GM12878 (cell line): ENCODE measurements at places on chromosomes 5 and 9.

GRCh38 chr5:34970552-34970951, 41.2 kb downstream of the DNAJC21 start:
- no peak for DNase-seq

- no peak for DNase-seq
Measured at GRCh38 chr5:162573758-162574157, 506.2 kb downstream of the GABRG2 start.

DNA sequence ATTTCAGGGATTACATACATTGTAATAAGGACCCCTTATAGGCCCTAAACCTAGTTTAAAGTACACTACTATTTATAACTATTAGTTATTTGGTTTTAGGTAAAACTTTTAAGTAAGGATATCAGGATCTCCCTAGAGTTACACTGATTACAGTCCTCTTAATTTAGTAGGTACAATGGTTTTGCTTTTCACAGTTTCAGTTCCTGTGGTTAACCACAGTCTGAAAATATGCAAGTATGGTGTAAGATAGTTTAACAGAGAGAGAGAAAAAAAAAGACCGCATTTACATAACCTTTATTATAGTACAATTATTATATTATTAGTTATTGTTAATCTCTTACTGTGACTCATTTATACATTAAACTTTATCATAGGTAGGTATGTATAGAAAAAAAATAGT, 725.3 kb upstream of the PTPRD start:
- no peak for DNase-seq

DNA sequence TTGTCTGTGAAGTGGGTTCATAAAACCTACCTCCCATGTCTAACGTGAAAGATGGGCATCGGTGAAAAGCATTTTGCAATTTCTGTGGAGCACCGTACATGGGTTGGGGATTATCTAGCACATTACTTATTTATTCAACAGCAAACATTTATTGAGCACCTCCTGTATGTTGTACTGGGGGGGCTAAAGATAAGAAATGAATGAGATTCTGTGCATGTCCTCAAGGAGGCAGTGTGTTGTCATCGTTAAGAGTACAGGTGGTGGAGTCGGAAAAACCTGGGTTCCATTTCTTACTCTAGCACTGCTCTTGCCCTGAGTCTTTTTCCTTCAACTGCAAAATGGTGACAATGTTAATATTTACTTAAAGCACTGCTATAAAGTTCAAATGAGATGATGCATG, 30.4 kb upstream of the DENND1A start:
- DNase-seq = peak; percentile 21

DNA sequence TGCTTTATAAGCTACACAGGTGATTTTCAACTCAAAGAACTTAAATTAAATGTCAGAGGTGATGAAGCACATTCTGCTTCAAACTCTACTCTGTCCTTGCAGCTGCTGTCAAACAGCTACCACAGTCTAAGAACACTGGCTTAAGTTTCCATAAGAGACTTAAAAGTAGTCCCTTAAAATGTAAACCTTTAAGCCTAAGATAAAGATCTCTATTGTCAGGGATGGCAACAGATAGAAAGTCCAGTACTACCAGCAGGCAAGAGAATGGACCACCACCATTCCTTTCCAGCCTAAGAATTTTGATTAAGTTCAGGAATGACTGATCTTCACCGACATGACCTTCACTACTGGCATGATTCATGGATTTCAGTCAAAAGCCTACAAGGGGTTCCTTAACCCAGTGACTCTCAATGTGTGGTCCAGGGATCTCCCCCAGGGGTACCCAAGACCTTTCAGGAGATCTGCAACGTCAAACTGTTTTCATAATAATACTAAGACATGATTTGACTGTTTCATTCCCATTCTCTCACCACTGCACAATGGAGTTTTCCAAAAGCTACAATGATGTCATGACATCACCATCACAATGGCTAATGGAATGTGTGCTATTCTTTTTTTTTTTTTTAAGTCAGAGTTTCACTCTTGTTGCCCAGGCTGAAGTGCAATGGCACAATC, 41.1 kb upstream of the PLPP6 start:
- no peak for DNase-seq

DNA sequence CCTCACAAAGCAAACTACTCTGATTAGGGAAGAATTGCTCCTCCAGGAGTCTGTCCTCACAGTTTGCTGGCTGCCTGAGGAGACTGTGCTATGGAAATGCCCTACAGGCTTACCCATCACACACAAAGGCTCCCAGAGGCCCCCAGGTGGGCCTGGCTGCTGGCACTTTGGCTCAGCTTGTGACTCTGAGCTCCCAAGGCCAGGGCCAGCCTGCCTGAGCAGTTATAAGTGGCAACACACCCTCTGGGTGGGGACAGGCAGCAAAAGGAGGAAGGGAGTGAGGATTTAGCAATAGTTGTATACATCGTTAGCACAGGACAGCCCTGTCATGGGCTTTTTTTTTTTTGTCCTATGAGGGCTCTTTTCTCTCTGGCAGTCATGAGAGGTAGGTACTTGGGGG, 103.5 kb downstream of the DAPK1 start:
- no peak for DNase-seq

- no peak for DNase-seq
Measured at GRCh38 chr9:95770653-95771131, 104.8 kb upstream of the ERCC6L2 start.

DNA sequence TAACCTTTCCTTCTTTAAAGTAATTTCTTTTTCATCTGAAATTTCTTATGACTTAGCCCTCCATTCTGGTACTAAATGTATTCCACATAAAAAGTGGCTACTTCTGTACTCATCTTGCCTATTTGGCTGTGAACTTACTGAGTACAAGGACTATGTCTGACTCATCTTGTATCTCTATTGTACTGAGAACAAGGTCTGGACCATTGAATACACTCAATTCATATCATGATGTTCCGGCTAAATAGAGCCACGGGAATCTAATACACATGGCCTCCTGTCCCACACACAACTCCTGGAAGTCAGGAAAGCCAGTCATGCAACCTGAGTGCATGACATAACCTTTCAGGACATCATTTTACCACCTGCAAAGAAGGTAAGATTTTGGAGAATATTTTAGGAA, 203.9 kb downstream of the PLK2 start:
- no peak for DNase-seq

DNA sequence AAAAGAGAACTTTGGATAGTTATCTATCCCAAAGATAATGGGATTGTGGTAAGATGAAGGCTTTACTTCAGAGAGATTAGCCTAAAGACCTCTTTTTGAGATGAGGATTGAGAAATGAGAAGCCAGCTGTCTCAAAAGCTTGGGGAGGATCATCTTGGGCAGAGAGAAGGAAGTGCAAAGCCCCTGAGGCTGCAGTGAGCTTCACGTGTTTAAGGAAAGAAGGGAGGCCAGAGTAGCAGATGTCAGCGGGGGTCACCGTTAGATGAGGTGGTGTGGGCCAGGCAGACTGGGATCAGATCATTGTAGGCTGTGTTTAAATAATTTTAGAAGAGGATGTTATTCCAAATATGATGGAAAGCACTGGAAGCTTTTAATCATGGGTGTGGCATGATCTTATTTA, 270.1 kb downstream of the ARHGEF28 start:
- no peak for DNase-seq

- DNase-seq = no peak
Measured at GRCh38 chr5:147467973-147468508, 41.8 kb downstream of the DPYSL3 start.

GRCh38 chr5:135890296-135890695, 5.3 kb downstream of the IL9 start:
- DNase-seq = no peak

DNA sequence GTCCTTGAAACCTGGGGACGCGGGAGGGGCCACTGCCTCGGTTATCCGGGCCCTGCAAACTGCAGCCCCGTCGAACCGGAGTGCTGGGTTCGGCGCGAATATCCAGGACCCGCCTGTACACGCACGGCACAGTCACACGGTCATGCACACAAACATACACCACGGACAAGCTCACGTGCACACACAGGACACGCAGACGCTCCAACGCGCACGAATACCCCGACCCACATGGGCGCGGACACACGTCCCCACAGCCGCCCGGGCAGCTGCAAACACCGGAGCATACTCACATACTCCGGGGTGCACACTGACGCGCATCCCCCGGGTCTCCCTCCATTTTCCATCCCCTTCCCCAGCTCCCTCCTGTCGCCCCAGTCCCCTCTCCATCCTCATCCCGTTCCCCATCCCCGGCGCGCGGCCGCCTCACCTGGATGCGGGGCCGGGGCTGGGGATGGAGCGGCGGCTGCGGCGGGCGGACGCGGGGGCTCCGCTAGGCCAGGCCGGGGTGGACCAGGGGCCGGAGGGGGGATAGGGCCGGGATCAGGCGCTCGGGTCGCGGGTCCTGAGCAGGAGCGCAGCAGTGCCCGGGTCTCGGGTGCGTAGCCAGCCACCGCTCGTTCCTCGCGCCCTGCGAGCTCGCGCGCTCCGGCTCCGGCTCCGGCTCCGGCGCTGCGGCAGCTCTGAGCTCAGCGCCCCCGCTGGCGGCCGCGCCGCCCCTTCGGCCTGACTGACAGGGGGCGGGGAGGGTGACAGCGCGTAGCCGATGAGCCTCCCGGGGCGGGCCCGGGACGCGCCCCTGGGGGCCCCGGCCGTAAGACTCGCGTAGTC, at the start of the genes EIF4E1B and SNCB:
Gene EIF4E1B, plus strand, starts transcription at position 823 of the 828 bp plus-strand sequence. CDS start 12,113 bp downstream, outside the sequence.
Gene SNCB, minus strand, starts transcription at position 682 of the 828 bp plus-strand sequence. CDS start 880 bp downstream, outside the sequence.
- DNase-seq = no peak

GRCh38 chr9:104091708-104092107, 2.4 kb upstream of the SMC2 start:
- no peak for DNase-seq

DNA sequence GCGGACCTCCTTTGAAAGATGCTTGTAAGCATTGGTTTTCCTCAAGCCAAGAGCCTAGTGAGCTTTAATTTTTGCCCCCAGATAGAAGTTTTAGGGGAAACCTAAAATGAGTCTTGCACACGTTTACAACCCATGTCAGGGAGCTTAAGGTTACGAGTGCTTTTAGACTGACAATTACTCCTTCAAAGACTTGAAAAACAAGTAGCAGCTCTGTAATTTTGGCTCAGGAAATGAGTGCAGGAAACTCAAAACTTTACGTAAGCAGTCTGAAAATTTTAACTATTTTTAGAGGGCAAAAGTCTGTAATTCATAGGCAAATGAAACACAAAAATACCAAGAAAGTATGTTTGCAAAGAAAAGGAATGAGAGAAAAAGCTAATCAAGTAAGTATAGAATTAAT, 36.8 kb downstream of the UBE2QL1 start:
- DNase-seq = no peak

- no peak for DNase-seq
Measured at GRCh38 chr5:14250084-14250695, 107.0 kb downstream of the TRIO start.

- no peak for DNase-seq
Measured at GRCh38 chr5:179270581-179271427, 74.5 kb downstream of the ADAMTS2 start.

DNA sequence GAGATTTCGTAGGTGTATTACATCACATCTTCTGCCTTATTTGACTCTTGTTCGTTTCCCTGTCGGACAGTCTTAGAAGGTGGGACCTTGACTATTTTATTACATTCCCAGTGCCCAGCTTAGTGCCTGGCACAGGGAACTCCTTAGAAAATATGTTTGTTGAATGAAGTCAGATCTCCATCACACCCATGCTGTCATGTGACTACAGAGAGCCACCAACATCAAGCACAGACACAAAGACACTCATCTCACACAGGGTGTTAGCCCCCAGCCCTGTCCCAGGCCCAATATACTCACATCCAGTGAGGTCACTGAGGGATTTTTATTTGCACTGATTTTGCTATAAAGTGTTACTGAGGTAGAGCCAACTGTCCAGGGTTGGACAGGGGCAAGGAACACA, 692 bp upstream of the SRA1 start:
- DNase-seq = no peak

- DNase-seq = no peak
Measured at GRCh38 chr9:88975966-88976889, 15.0 kb upstream of the S1PR3 start.

DNA sequence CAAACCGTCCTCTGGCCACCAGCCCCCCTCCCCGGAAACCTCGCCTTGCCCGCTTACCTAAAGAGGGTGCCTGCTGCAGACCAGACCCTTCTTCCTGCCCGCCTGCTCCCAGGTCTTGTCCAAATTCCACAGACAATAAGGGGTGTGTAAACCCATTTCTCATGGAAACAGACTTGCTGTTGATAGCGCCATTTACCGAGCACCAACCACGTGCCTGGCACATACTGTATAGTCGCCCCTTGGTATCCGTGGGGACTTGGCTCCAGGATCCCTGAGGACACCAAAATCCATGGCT, 25.1 kb downstream of the CDHR2 start:
- no peak for DNase-seq

GRCh38 chr9:94714494-94714893, 12.0 kb upstream of the AOPEP start:
- DNase-seq = no peak

GRCh38 chr5:1730487-1730847, 69.2 kb downstream of the MRPL36 start:
- DNase-seq = no peak

DNA sequence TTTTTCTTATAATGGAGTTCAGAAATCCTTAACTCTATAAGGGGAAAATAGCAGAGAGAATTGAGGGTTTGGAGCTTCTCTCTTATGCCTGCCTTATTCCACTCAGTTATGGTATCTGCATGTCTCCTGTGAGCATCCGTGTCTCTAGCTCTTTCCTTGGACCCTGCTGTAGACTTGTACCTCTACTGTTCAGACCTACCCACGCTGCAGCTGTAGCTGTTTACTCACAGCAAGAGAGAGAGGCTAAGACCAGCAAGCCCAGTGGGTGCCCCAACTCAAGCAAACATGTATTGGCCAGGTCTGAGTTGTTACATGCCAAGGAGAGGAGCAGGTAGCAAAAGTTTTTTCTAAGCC, 7.1 kb upstream of the PCSK1 start:
- no peak for DNase-seq

DNA sequence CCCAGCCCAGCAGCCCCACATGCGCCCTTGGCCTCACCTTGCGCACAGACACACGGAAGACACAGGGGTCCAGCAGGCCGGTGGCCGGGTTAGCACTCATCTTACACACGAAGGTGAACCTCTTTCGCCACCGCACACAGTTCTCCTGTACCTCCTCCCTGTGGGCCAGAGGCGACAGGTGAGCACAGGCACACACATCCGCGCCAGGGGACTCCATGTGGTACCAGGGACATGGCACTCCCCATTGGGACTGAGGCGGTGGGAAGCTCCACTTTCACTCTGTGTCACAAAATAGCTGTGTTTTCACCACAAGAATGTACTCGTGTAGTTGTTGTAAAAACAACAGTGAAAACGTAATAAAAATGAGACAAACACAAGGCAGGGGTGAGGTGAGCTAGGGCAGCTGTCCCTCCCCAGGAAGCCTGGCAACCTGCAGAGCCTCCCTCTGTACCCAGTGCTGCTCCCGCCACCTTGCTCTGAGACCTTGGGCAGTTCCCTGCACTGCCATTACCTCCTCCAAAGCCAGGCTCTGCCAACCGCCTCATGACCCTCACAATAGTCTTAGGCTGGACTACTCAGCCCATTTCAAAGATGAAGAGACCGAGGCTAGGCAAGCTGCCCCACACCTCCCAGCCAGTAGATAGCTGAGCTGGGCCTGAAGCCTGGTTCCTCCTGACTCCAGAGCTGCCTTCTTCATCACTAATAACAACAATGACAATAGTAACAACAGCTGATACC, 16.3 kb upstream of the DPM2 start:
- DNase-seq = no peak
